ENCODE measurements at places on chromosomes 13 and 19.

DNA sequence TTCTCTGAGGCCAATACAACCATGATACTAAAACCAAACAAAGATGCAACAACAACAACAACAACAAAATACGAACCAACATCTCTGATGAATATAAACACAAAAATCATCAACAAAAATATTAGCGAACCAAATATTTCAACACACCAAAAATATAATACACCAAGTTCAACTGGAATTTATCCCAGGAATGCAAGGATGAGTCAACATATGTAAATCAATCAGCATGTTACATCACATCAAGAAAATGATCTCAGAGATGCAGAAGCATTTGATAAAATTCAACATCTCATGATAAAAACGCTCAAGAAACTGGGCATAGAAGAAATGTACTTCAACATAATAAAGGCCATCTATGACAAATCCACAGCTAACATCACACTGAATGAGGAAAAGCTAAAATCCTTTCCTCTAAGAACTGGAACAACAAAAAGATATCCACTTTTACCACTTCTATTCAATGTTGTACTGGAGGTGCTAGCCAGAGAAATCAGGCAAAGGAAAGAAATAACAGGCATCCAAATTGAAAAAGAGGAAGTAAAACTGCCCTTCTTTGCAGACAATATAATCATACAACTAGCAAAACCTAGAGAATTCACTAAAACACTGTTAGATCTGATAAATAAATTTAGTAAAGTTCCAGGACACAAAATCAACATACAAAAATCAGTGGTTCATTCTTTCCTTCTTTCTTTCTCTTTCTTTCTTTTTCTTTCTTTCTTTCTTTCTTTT is 2448.7 kb upstream of the PCDH20 start:
- DNase-seq: no peak

DNA sequence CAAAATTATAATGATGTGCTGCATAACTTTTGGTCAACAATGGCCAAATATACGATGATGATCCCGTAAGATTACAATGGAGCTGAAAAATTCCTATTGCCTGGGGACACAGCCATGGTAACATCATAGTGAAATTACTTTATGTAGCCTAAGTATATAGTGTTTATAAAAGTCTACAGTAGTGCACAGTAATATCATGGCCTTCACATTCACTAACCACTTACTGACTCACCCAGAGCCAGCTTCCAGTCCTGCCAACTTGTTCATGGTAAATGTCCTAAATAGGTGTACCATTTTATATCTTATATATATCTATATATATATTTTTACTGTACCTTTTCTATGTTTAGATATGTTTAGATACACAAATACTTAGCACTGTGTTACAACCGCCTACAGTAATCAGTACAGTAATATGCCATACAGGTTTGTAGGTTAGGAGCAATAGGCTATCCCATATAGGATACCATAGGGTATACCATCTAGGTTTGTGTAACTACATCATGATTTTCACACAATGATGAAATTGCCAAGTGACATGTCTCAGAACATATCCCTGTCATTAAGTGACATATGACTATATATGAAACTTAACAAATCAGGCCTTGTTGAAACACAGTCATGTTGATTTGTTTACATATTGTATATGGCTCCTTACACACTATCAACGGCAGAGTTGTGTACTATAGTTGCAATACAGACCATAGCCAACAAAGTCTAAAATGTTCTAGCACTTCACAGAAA is 23.7 kb downstream of the DIS3 start:
- no peak for DNase-seq

DNA sequence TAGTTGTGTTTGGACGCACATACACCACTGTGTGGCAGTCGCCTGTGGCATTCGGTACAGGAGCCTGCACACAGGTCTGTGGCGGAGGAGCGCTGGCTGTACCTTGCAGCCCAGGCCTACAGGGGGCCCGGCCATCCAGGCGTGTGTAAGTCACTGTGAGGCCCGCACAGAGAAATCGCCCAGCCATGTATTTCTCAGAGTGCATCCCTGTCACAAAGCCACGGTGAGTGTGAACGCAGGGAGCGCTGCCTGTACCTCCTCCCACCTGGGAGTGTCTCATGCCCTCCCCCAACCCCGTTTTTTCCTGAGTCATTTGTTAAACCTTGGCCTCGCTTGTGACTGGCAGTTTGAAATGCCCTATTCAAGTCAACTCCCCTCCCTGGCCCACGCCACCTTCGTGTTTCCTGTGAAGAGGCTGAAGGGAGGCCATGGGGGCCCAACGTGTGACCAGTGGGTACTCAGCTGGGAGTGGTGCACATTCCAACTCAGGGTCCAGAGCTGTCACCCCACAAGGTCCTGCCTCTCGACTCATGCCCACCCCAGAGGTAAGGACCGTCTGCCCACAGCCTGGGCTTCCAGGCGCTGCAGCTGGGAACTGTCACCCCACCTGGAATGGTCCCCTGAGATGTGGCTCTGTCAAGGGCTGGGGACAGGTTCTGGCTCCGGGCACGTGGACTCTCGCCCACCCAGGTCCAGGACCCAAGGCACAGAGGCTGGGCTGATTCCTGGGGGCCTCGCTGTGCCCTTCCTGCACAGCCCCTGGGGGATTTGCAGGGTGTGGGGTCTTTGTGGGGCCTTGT is 11.6 kb upstream of the RASA3 start:
- DNase-seq: no peak

- no peak for DNase-seq
Observed at GRCh38 chr13:90352763-90353162, 994.7 kb upstream of the MIR17HG start.

GRCh38 chr19:3210347-3211017 is 14.0 kb upstream of the CELF5 start:
- DNase-seq: peak; percentile 59

DNA sequence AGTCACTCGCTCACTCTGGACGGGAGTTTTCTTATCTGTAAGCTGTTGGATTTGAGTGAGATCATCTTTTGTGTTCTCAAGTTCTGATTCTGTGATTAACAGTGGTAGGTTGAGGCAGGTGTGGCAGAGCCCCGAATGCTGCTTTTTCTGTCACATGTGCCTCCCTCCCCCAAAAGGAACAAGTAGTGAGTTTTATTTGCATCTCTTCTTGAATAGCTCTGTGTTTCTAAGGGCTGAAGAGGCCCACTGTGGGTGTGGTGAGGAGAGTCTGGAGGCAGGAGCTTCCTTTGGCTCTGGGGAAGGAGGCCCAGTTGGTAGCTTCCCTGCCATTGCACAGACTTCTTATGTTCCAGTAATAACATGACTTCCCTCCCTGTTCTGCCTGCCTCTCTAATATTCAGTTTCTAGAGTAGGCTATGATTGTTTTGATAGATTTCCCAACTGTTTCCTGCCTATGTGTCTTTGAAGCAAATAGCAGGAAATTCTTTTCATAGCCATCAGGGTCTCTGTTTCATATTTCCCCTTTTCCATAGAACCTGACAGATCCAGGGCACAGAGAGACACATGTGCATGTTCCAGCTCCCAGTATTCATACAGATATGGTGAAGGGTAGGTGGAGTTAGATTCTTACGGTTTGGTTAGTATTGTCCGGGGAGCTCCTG is 23.9 kb upstream of the CXCL17 start:
- DNase-seq: no peak

GRCh38 chr13:46672338-46673090 is 119.5 kb downstream of the LRCH1 start:
- no peak for DNase-seq

GRCh38 chr13:43401361-43401760 is 378.0 kb downstream of the DNAJC15 start:
- no peak for DNase-seq

- DNase-seq: no peak
Observed at GRCh38 chr13:75870397-75870903, 234.3 kb downstream of the LMO7 start.

DNA sequence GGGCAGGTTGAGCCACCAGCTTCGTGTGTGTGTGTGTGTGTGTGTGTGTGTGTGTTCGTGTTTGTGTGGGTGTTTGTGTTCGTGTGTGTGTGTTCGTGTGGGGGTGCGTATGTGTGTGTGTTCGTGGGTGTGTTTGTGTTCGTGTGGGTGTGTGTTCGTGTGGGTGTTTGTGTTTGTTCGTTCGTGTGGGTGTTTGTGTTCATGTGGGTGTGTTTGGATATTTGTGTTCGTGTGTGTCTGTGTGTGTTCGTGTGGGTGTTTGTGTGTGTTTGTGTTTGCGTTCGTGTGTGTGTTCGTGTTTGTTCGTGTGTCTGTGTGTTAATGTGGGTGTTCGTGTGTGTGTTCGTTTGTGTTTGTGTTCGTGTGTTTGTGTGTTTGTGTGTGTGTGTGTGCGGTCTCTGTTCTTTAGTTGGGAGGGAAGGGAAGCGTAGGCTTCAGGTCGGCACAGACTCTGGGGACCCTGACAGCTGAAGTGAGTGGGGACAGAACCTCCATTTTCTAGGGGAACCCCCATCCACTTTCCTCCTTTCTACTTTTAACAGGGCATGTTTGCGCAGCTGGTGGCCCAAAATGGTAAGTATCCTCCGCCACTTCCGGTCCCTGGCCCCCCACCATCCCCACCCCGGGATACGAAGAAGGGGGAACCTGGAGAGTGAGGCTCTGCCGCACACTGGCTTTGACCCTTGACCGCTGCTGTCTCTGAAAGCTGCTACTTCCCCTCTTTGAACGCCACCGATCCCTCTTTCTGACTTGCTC is 1.6 kb downstream of the TNFSF9 start:
- no peak for DNase-seq

GRCh38 chr19:757811-758668 is 7.1 kb downstream of the MISP start:
- DNase-seq: no peak

DNA sequence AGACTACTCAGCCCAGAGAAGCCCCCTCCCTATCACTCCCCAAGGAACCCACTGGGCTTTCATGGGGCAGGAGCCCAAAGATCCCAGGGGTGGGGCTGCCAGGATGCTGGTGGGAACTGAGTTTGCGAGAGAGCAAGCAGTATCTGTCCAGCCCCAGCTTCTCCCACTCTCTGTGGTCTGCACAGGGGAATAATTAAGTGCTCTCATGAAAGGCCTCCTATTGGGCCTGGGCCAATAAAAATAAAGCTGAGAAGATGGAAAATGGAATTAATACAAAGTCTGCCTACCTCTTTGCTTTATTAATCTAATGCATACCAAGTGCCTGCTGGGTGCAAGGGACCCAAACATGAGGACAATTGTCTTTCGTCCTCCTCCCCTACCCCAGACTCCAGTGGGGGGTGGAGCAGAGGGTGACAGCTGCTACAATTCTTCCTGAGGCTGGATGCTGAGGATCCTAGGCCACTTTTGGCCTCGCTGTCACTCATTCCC is 5.4 kb downstream of the DDX39A start:
- DNase-seq: no peak

DNA sequence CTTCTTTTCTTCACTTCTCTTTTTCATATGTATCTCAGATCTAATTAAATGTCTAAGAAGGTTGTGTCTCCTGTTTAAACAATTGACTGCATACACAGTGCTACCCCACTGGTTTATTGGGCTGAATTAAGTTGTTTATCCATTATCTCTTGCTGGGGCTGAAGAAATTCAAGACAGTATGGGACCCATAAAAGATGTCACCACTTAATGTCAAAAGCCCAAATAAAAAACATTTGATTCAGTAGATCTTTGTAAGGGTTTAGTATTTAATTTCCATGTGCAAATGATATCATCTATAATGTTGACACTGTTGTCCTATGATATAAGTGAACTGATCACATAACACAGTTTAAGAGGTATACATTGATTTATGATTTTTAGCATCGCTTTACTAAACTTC is 1431.9 kb upstream of the PCDH20 start:
- DNase-seq: no peak

GRCh38 chr13:111485491-111486250 is 165.2 kb downstream of the TEX29 start:
- DNase-seq: no peak
